ENCODE measurements at places on chromosomes 11 and 22.

GRCh38 chr11:70587075-70587389 is 188.7 kb downstream of the CTTN start:
- no peak for DNase-seq

DNA sequence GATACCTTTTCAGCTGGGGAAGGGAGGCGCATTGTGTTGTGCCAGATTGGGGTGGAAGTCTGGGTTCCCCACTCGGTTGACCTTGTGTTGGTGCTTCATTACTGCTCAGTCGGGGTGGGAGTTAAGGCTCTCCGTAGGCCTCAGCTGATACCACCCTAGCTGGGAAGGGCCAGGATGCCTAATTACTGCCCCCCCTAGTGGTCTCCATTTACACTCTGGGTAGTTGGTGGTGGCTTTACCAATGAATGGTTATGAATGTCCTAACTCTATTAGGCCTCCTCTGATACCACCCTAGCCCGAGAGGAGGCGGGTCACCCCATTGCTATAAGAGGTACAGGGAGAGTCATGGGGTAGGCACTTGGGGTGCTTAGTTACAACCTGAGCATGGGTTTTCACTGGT is 27.5 kb upstream of the HIKESHI start:
- DNase-seq: no peak

DNA sequence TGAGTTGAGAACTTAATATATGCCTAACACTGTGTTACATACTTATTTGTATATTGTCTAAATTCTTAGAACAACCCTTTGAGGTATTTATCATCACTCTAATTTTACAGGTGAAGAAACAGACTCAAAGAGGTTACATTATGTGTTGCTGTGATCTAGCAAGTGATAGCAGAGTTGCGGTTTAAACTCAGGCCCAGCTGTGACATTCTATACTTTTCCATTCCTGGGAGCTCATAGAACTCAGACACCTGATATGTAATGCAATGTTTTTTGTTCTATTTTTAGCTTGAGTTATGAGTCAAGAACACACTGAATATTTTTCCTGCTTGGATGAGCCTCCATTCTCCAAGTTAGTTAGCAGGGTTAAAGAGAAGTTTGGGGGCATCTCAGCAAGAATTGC is 449.7 kb upstream of the DDI1 start:
- no peak for DNase-seq

GRCh38 chr22:20486229-20486628 is 9.4 kb downstream of the KLHL22 start:
- DNase-seq: no peak

DNA sequence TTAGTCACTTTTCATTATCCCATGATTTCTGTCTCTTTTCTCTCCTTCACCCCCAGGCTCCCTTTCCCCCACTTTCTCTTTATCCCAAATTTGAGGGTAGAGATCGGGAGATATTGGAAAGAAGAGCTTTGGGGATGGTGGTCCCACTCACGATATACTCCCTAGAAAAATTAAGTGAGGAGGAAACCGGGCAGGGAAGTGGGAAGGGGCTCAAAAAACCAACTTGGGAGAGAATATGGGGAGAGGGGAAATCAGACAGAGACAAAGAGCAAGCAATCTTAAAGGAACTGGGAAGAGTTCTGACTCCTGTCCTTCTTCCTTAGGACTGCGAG is 941 bp upstream of the DCHS1 start:
- no peak for DNase-seq

GRCh38 chr22:29212743-29213142 is 7.0 kb downstream of the EMID1 start:
- no peak for DNase-seq
